ENCODE measurements at places on chromosomes 12 and 14.

- H3K36me3 ChIP-seq, result no peaks in the 10 kb centered on the region
- no peak overlapping the region for H3K4me3 ChIP-seq
- no peak for DNase-seq
Observed at GRCh38 chr12:28866715-28867503, 282.2 kb upstream of the FAR2 start.

DNA sequence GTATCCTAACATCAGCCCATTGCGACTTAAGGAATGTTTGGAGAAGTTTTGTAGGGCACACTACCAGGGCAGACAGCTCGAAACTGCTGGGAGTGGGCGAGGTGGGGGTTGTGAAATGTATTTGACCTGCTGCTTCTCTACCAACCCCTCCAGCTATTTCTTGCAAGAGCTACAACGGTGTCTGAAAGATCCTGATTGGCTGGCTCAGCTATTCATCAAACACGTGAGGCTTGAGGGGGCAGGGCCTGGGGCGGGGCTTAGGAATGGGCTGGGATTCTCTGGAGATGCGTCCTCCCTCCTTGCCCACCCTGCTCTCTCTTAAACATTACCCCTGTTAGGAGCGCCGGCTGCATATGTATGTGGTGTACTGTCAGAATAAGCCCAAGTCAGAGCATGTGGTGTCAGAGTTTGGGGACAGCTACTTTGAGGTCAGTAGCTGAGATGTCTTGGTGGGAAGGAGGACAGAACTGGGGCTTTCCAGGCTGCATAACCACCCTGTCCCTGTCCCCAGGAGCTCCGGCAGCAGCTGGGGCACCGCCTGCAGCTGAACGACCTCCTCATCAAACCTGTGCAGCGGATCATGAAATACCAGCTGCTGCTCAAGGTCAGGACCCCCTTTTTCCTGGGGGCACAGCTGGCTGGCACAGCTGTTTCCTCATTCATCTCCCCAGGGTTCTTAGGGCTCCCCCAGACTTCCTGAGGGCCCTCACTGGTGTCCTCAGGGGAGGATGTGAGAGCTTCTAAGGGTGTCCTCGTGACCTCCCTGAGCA, 3.1 kb downstream of the ARHGEF25 start:
- peaks cover 21% of the 10 kb centered on the region for H3K4me1 ChIP-seq
- peaks cover 24% of the 10 kb centered on the region for H3K27me3 ChIP-seq
- H3K4me3 ChIP-seq, result no peak overlapping the region
- no peaks in the 10 kb centered on the region for H3K36me3 ChIP-seq
- no peak overlapping the region for H3K27ac ChIP-seq

DNA sequence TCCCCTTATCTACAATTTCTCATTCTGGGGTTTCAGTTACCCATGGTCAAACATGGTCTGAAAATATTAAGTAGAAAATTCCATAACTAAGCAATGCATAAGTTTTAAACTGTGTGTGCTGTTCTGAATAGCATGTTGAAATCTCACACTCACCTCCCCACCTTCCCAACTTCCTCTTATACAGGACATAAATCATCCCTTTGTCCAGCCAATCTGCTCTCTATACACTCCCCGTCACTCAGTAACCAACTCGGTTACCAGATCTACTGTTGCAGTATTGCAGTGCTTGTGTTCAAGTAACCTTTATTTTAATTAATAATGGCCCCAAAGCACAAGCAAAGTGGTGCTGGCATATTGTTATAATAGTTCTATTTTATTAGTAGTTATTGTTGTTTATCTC, 420.5 kb downstream of the GXYLT1 start:
- no peak overlapping the region for H3K27ac ChIP-seq
- no peaks in the 10 kb centered on the region for H3K4me1 ChIP-seq
- no peaks in the 10 kb centered on the region for H3K36me3 ChIP-seq
- no peak for DNase-seq

GRCh38 chr12:132174839-132175490, 30.7 kb downstream of the NOC4L start:
- no peaks in the 10 kb centered on the region for H3K36me3 ChIP-seq
- peaks cover 30% of the 10 kb centered on the region for H3K4me1 ChIP-seq
- no peak for DNase-seq
- no peak overlapping the region for H3K4me3 ChIP-seq
- H3K27ac ChIP-seq, result no peak overlapping the region

DNA sequence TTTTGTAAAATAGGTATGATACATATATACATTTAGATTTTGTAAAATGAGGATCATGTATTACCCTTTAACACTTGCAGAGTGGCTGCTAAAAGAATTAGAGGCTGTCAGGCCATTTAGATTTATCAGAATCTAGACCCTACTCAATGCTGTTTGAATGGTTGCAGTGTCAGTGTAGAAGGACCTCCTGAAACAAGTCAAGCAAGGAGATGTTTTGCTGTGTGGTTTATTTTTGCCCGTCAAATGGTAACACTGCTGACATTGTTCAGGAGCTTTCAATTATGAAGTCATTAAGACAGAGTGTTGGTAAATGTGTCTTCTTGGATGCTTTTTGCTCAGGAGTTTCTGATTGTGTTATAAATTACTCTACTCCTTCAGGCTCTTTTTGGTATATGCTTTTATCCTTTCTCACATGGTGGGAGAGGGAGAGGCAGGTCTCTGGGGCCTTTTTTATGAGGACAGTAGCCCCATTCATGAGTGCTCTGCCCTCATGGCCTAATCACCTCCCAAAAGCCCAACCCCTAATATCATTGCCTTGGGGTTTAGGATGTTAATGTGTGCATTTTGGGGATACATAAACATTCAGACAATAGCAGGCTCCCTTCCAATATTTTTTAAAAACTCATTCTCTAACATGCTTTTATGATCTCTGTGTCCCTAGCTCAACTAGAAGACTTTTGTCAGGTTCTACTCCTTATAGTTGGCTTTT, 16.5 kb downstream of the EID3 start:
- no peaks in the 10 kb centered on the region for H3K27me3 ChIP-seq
- no peak overlapping the region for H3K27ac ChIP-seq
- H3K4me1 ChIP-seq, result no peaks in the 10 kb centered on the region
- H3K36me3 ChIP-seq, result peaks cover 37% of the 10 kb centered on the region
- H3K4me3 ChIP-seq, result no peak overlapping the region

- H3K27me3 ChIP-seq, result no peaks in the 10 kb centered on the region
- H3K4me3 ChIP-seq, result no peak overlapping the region
- DNase-seq, result no peak
- no peaks in the 10 kb centered on the region for H3K4me1 ChIP-seq
- H3K36me3 ChIP-seq, result no peaks in the 10 kb centered on the region
Observed at GRCh38 chr14:29759521-29760340, 167.9 kb downstream of the PRKD1 start.

GRCh38 chr12:115774148-115774895, 503.2 kb downstream of the MED13L start:
- no peak for DNase-seq
- no peak overlapping the region for H3K4me3 ChIP-seq
- no peaks in the 10 kb centered on the region for H3K36me3 ChIP-seq
- H3K4me1 ChIP-seq, result no peaks in the 10 kb centered on the region
- no peaks in the 10 kb centered on the region for H3K27me3 ChIP-seq

DNA sequence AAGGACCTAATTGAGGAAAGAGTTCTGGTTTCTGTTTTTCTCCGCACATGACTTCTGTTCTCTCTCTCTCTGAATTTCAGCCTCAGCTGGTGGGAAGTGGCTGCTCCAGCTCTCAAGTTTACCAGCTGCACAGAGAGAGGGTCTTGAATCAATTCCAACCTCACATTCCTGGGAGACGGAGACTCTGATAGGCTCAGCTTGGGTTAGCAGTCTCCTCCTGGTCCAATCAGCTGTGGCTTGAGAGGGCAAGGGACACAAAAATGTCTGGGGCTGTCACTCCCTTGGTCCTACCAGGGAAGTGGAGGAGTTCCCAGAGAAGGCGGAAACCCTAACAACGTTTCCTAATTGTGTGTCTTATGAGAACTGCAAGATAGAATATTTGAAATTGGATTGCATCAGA, 7.0 kb downstream of the CCDC63 start:
- H3K4me1 ChIP-seq, result no peaks in the 10 kb centered on the region
- no peak for DNase-seq
- H3K36me3 ChIP-seq, result no peaks in the 10 kb centered on the region
- H3K4me3 ChIP-seq, result no peak overlapping the region
- H3K27ac ChIP-seq, result no peak overlapping the region

DNA sequence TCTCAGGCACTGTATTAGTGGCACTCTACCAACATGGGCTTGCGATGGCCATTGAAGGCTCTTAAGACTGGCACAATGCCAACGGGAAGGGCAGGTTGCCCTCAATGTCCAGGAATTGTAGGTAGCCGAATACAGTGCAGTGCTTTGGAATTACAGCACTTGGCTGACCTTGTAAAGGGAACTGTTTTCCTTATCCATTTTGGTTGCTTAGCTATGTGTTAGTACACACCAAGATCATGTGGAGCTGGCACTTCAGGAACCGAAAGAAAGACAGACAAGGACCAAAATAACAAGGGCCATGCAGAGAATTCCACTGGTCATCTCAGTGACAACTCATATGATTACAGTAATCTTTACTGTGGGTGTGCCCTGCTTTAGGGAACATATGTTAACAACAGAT, 72.7 kb downstream of the DYRK2 start:
- no peaks in the 10 kb centered on the region for H3K36me3 ChIP-seq
- no peak for DNase-seq
- no peaks in the 10 kb centered on the region for H3K4me1 ChIP-seq
- no peaks in the 10 kb centered on the region for H3K27me3 ChIP-seq
- H3K4me3 ChIP-seq, result no peak overlapping the region
- H3K27ac ChIP-seq, result no peak overlapping the region

GRCh38 chr14:30869551-30870155, 4.7 kb upstream of the COCH start:
- H3K4me3 ChIP-seq, result no peak overlapping the region
- no peak overlapping the region for H3K27ac ChIP-seq
- no peaks in the 10 kb centered on the region for H3K36me3 ChIP-seq
- no peak for DNase-seq
- peaks cover 10% of the 10 kb centered on the region for H3K27me3 ChIP-seq

DNA sequence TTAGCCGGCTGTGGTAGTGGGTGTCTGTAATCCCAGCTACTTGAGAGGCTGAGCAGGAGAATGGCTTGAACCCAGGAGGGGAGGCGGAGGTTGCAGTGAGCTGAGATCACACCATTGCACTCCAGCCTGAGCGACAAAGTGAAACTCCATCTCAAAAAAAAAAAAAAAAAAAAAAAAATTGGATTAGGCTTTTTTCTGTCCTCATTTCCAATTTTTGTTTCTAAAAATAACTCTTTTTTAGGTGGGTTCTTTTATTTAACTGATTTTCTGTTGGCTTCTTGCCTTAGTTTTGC, 863.7 kb downstream of the LRFN5 start:
- H3K4me1 ChIP-seq, result no peaks in the 10 kb centered on the region
- no peak for DNase-seq
- no peak overlapping the region for H3K4me3 ChIP-seq
- H3K36me3 ChIP-seq, result no peaks in the 10 kb centered on the region
- H3K27me3 ChIP-seq, result no peaks in the 10 kb centered on the region

GRCh38 chr14:88129306-88130056, 124.5 kb downstream of the GPR65 start:
- no peaks in the 10 kb centered on the region for H3K36me3 ChIP-seq
- H3K27ac ChIP-seq, result no peak overlapping the region
- H3K4me1 ChIP-seq, result peaks cover 3% of the 10 kb centered on the region
- no peak overlapping the region for H3K4me3 ChIP-seq

- H3K4me1 ChIP-seq, result peaks cover 9% of the 10 kb centered on the region
- H3K27me3 ChIP-seq, result no peaks in the 10 kb centered on the region
- peak overlapping the region; percentile 11 for H3K27ac ChIP-seq
- DNase-seq, result no peak
- no peaks in the 10 kb centered on the region for H3K36me3 ChIP-seq
- no peak overlapping the region for H3K4me3 ChIP-seq
Observed at GRCh38 chr12:89765959-89766824, 57.6 kb upstream of the ATP2B1 start.

- H3K27me3 ChIP-seq, result no peaks in the 10 kb centered on the region
- H3K27ac ChIP-seq, result no peak overlapping the region
- no peak for DNase-seq
- H3K4me1 ChIP-seq, result no peaks in the 10 kb centered on the region
Observed at GRCh38 chr12:112243255-112244110, 118.1 kb downstream of the TRAFD1 start.

DNA sequence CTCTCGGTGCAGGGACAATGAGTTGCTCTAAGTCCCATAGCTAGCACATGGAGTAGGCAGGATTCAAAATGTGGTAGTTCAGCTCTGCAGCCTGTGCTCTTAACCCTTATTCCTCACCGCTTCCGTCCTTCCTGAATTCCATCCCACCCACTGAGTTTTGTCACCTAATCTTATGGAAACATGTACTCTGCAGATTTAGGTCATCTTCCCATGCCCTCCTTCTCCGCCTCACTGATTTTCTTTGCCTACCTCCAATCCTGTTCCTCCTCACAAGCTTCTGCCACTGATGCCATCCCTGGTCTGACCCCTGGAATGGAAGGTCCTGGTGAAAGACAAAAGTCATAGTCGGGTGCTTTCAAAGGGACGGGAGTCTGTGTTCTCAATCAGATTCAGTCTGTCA, 46.5 kb upstream of the ABCC9 start:
- no peak for DNase-seq
- H3K4me1 ChIP-seq, result peaks cover 2% of the 10 kb centered on the region
- no peak overlapping the region for H3K27ac ChIP-seq
- no peaks in the 10 kb centered on the region for H3K36me3 ChIP-seq

DNA sequence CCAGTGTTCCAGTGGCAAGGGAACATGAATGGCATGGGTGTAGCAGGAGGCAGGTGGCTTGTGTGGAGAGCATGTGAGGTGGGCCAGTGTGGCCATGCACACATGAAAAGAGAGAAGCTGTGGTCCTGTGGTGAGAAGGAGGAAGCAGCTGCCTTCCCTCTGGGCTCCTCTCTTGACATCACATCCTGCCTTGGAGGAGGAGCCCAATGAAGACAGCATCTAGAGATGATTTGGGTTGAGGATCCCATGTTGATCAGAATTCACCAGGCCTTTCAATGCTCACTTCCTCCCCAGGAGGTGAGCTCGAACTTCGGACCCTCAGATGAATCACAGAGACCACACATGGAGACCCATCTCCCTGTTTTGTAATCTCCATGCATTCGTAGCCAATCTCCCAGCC, 82.6 kb downstream of the LRRC74A start:
- no peak overlapping the region for H3K27ac ChIP-seq
- H3K27me3 ChIP-seq, result no peaks in the 10 kb centered on the region

DNA sequence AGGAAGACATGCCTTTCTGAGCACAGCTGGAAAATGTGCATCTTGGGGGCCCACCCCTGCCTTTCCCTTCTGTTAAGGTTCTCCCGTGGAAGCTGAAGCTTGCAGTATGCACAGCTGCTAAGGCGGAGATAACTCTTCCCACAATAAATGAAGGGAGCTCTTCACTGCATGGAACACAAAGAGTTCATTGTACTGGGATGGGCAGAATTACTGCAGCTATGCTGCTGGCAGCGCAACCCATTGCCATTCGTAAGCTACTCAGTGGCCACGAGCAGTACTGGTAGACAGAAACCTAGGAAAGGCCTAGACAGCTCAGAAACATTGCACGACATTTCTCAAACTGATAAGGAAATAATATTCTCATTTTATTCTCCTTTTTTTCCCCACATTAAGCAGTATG, 310.2 kb downstream of the MDGA2 start:
- no peaks in the 10 kb centered on the region for H3K4me1 ChIP-seq
- no peak for DNase-seq
- no peak overlapping the region for H3K4me3 ChIP-seq

GRCh38 chr12:62123721-62124203, 136.4 kb upstream of the USP15 start:
- H3K4me3 ChIP-seq, result no peak overlapping the region
- no peaks in the 10 kb centered on the region for H3K36me3 ChIP-seq
- H3K27me3 ChIP-seq, result no peaks in the 10 kb centered on the region
- no peaks in the 10 kb centered on the region for H3K4me1 ChIP-seq
- no peak overlapping the region for H3K27ac ChIP-seq

Measured in effector memory CD4-positive, alpha-beta T cell (primary cell).